ENCODE measurements at places on chromosomes 13 and 19. TPM values are rescaled to one million over a fixed set of nuclear protein-coding genes. Genes with fewer than 3 reads are reported as not detected.

SHISA7 gene
- not detected for total RNA-seq

ASF1B gene
- total RNA-seq: not detected

ZNF285 gene
- 25.9 TPM for total RNA-seq

LGALS14 gene
- not detected for total RNA-seq

C2CD4C gene
- total RNA-seq: 2.4 TPM

OR7C1 gene
- not detected for total RNA-seq

ITGBL1 gene
- 1.8 TPM for total RNA-seq

- DNase-seq: no peak
These were observed 24.0 kb downstream of the ZBTB7A start for GRCh38 chr19:4042731-4043082.

DNA sequence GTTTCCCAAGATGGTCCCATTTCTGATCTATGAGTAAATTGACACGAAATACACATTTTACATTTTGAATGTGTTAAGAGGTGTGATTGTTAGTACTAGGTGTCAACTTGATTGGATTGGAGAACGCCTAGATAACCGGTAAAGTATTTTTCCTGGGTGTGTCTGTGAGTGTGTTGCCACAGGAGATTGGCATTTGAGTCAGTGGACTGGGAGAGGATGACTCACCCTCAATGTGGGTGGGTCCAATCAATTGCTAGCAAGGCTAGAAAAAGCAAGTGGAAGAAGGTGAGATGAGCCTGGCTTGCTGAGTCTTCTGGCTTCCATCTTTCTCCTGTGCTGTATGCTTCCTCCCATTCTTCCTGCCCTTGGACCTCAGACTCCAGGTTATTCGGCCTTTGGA is 960.7 kb upstream of the PCDH9 start:
- no peak for DNase-seq

DNA sequence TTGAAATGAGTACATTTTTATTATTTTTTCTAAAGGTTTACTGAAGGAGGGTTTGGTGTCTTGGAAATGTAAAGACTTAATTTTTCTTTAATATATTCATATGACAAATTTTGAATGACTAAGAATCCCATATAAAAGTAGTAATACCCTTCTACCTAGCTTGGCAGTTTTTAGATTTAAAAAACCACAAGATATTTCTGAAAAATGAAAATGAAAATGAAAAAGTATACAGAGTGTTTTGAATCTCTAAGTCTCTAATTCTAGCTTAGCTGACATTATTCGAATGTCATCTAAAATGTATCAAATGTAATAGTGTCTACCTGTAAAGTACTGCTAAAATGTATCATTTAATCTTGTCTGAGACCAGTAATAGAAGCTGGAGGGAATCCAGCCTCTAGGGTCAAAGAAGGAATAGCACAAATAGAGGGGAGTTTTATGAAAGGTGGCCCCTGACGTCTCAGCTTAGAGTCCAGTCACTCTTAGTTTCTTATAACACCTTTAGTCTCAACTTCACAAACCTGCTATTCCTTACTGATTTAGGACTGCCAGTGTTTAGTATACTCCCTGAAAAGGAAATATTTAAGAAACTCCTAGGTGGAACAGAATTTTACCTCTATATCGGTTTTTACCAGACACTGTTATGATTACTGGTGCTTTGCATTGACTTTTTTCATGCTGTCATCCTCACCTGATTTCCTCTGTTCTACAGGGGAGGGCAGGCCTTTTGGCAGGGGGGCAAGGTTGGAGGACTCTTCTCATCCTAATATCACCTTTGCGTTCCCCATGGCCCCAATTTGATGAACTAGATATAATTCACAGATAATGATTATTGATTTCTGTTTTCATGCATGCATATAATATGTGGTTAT is 16.2 kb upstream of the MIR17HG start:
- DNase-seq: no peak

DNA sequence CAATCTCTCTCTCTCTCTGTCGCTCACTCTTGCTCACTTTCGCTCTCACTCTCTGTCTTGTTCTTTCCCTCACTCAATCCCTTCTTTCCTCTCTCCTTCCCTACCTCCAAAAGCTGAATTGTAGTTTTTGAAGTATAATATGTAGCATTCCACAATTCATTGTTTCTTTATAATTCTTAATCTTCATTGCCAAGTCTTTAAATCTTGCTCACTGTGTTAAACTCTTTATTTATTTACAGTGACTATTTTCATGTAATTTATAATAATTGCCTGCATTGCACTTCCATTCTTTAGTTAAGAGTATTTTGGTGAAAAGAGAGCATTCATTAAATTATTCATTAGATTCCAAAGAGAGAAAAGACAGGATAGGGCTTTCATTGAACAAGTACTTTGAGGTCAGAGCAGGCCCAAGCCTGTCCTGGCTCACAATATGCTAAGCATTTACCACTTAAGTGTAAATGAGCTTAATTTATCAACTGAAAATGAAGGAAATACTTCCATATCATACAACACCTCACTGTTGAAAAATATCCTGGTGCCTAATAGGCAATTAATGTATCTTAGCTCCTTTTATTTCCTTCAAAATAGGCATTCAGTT is 257.4 kb upstream of the SLITRK1 start:
- no peak for DNase-seq

DNA sequence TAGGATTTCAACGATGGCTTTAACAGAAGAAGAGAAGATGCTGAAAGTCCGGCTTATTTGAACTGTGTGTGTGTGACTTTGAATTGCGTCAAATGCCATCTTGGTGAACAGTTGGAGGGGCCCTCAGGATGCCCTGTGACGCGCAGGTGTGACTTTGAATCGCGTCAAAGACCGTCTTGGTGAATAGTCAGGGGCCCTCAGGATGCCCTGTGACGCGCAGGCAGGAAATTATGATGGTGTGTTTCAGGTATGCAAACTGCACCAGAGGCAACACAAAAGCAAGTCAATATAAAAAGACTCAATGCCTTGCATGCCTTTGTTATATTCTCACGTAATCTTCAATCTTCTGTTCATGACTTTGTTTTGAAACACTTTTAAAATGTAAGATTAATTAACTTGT is 29.2 kb downstream of the ATP11A start:
- DNase-seq: no peak

DNA sequence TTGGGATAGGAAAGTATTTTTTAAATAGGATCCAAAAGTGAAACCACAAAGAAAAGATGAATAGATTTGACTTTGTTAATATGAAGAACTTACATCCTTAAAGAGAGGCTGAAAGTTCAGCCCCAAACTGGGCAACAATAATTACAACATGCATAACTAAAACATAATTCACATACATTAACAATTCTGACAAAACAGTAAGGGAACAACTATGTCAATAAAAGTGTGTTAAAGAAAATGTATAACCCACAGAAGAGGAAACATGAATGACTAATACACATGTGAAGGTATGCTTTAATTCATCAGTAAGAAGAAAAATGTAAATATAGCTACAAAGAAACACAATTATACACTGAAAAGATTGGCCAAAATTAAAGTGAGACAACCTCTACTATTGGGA is 1597.6 kb upstream of the MIR17HG start:
- no peak for DNase-seq

DNA sequence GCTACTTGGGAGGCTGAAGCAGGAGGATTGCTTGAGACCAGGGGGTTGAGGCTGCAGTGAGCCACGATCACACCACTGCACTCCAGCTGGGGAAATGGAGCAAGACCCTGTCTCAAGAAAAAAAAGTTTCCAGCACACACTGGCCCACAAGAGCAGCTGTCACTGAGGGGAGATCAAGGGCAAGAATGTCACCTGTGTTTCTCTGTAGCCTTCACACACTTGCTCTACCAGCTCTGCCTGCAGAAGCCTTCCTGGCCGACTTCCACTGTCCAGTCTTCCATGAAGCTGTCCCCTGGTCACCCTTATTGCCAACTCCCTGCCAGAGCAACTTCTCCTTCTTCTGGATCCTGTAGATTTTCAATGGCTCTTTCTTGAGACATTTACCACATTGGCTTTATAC is 158.0 kb downstream of the KCTD15 start:
- DNase-seq: no peak

GRCh38 chr13:112900691-112901091 is 68.3 kb upstream of the MCF2L start:
- no peak for DNase-seq

- DNase-seq: no peak
These were observed 32.1 kb downstream of the KCTD12 start for GRCh38 chr13:76853921-76854608.

DNA sequence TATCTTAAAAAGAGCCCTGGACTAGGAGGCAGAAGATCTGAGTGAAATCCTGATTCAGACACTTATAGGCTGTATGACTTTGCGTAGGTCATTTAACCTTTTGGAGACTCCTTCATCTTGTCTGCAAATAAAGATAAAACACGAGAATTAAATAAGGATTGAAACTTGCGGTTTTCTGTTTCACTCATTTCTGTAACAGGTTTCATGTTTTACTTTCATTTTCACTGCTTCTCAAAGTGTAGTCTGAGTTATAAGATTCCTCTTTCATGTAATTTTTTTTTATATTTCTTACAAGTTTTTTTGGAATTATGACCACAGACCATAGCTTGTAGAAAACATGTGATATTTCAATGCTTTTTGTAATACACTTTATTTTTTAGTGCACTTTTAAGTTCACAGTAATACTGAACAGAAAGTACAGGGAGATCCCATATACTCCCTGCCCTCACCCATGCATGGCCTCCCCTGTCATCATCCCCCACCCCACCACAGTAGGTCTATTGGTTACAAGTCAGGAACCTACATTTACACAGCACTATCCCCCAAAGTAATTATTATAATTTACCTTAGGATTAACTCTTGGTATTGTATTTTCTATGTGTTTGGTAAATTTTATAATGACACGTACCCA is 174.6 kb downstream of the ITGBL1 start:
- DNase-seq: no peak

DNA sequence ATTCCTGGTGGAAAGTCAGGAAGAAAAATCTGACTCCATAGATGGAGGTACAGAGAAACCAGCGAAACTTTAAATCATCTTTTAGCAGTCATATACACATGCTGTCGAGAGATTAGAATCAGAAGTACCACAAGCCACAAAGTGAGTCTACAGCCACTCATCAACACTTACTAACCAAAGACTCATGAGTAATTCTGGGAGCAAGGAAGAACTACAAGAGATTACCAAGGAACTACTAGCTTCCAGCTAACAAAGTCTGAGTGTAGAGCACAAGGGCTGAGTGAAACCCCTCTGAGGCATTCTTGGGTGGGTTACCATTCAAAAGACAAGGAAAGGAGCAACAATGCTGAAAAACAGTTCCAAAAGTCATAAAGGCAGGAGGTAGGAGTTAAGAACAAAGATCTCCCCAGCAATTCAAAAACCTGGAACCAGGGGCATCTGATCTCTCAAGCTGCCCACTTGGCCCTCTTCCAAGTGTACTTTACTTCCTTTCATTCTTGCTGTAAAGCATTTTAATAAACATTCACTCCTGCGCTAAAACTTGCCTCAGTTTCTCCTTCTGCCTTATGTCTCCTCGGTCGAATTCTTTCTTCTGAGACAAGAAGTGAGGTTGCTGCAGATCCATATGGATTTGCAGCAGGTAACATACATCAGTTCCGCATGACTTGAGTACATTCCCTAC is 13.0 kb downstream of the RBM26 start:
- no peak for DNase-seq

DNA sequence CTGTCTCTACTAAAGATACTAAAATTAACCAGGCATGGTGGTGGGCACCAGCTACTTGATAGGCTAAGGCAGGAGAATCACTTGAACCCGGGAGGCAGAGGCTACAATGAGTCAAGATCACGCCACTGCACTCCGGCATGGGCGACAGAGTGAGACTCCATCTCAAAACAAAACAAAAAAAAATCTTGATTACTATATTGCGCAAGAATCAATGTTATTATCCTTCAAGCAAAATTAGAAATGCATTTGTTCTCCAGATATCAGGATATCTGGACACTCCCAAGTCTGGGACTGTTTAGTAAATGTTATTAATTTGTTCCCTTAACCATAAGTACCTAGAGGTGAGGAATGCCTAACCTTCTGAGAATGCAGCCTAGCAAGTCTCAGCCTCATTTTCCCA is 992.2 kb upstream of the PCDH20 start:
- DNase-seq: no peak

- DNase-seq: peak; percentile 42
These were observed 82.8 kb upstream of the MTIF3 start for GRCh38 chr13:27533155-27533643.

DNA sequence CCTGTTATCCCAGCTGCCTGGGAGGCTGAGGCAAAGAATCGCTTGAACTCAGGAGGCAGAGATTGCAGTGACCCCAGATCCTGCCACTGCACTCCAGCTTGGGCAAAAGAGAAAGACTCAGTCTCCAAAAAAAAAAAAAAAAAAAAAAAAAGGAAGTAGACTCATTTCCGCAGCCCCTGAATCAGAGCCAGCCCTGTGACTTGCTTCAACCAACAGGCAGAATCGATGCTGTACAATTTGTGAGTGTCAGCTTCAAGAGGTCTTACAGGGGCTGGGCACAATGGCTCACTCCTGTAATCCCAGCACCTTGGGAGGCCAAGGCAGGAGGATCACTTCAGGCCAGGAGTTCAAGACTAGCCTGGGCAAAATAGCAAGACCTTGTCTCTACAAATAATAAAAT is 12.8 kb downstream of the ANKRD27 start:
- no peak for DNase-seq

GRCh38 chr19:18160971-18161635 is 8.1 kb downstream of the PIK3R2 start:
- peak; percentile 58 for DNase-seq

DNA sequence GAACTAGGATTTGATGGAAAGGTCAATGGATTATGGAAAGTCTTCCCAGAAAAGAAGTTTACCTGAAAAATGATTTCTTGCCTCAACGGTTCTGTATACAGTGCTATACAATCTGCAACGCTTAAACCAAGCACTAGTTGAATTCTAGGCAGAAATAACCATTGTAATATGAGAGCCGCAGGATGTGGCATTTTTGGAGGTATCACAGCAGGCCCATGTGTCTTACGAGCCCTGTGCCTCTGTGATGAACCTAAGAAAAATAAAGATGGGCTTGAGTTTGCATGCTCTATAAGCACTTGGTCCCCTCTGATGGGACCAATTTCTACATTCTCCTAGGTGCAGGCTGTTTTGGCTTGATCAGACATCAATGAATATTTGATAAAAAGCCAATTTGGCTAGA is 78.7 kb upstream of the RFC3 start:
- no peak for DNase-seq

DNA sequence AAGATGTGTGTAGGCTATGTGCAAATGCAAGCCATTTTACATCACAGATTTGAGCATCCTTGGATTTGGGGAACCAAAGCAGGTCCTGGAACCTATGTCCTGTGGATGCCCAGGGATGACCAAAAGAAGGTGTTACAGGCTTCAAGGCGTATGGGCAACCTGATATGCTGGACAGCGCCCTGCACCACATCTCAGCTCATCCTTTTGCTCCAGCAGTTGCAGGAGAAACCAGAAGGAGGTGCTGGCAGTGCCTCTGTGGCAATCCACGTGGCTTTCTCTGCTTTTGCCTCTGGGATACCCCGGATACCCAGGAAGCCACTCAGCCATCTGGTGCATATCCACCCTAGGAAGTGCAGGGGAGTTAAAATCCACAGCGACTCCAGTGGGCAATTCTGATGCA is 110.3 kb upstream of the VSTM2B start:
- DNase-seq: no peak

All from uterus (tissue), 4 donors.